ENCODE measurements at places on chromosomes 1 and 21.

DNA sequence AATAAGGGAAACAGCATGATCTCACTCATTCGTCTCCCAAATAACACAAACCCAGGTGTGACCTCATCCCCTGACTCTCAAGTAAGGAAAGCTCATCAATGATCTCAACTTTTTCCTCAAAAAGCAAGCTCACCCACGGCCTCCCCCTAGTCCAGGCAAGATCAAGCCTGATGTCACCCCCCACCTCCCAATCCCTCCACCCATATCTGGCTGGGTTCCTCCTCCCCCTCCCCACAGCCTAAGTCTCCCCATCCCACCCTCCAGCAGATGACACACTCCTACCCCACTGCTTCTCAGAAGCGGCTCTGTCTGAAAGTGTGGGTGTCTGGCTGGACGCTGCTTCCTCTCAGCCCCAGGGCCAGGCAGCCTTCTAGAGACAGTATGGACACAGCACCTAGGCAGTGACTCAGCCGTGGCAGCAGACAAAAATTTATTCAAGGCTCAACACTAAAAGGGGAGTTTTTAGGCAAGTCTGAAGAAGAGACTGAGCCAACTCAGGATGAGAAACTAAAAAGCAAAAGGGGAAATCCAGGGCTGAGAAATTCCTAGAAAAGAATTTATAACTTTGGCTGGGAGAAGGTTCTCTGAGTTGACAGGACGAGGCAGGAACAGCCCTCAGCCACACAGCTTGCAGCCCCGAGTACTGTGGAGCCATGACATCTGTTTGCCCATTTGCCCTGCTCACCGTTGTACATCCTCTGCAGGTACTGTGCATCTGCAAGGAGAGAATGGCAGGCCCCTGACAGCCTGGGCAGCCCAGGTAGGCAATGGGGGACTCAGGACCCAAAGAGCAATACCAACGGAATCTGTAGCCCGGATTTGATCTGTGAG lies 81.6 kb upstream of the LRRC8D start:
- DNase-seq, result peak; percentile 11

GRCh38 chr1:31785020-31785946 lies 21.1 kb upstream of the ADGRB2 start:
- no peak for DNase-seq

DNA sequence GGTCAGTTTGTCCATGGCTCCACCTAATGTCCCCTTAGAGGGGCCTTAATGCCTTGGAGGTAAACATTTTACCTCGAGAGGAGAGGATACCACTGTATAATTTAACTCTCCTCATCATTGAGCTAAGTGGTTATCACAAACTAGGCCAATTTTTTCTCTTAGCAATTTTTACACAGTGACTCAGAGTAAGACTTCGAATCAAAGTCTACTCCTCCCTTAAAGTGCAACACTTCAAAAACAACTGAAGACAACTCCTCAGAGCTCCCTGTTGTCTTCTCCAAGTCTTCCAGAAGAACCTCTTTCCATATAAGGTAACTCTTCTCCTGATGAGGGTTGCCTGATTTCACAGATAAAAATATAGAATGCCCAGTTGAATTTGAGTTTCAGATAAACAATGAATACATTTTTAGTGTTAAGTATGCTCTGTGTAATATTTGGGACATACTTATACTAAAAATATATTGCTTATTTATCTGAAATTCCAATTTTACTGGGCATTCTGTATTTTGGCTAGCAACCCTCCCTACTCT lies 4.9 kb upstream of the PTGFRN start:
- no peak for DNase-seq

DNA sequence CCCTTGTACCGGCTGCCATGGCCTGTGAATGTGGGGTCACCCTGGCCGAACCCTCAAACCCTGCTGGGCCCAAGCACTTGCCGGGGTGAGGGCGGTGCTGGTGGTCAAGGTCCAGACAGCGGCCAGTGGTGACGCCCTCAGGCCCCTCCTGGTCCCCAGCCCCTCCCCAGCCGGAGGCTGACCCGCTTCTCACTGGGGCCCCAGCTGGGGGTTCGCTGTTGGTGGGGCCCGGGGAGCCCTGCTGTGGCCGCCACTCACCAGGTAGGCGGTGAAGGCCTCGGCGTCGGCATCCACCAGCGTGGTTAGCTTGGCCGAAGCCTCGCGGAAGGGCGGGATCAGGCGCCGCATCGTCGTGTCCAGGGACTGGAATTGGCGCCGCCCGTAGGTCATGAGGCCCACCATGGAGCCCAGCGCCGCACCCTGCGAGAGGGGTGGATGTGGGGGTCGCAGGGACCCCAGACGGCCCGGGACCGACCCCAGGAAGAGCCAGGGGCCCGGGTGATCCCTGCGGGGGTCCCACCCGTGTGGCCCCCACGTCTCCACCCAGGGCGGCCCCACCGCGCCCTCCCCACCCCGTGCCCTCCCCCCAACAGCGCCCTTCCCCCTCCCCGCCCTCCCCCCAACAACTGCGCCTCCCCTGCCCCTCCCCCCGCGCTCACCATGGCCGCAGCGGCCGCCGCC lies 10.1 kb downstream of the FTCD start:
- no peak for DNase-seq

- no peak for DNase-seq
These were observed 26.4 kb upstream of the ARHGEF10L start for GRCh38 chr1:17513131-17513530.

DNA sequence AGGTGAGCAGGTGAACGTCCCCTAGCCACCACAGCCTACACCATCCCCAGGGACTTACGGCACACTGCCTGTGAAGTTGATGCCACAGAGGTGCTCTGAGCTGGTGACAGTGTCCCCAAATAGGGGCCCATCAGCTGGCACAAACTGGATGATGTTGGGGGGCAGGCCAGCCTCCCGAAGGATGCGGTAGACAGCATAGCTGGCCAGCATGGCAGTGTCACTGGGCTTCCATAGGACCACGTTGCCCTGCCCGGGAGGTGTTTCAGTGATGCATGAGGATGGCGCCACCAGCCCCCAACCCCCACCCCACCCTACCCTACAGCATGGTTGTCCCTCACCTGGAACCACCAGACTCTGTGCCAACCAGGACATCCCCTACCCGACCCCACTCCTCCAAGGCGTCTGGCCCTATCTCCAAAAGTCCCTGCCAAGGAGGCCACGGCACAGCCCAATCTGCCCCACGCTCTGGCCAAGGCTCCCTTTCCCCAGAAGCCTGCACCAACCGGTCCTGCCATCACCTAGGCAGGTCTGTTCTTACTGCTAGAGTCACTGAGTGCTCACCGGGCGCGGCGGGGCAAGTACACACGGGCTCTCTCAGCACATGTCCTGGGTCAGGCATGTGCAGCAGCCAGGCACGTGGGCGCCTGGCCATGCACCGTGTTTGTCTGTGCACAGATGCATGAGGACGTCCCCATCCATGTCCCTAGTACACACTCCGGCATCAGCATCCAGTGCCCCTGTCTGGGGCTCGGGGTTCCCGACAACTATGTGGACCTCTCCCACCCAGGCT lies 20.5 kb downstream of the ALDH4A1 start:
- DNase-seq, result no peak

- DNase-seq, result no peak
These were observed 20.6 kb downstream of the ADORA1 start for GRCh38 chr1:203148127-203148526.

GRCh38 chr1:79074975-79075374 lies 68.4 kb upstream of the ADGRL4 start:
- DNase-seq, result no peak

GRCh38 chr1:18951416-18951815 lies 5.1 kb downstream of the IFFO2 start:
- no peak for DNase-seq

GRCh38 chr1:41719590-41719989 lies 199.1 kb downstream of the HIVEP3 start:
- DNase-seq, result no peak

- DNase-seq, result peak; percentile 79
These were observed 46.5 kb upstream of the COA6 start for GRCh38 chr1:234326497-234327366.

- DNase-seq, result no peak
These were observed 63.1 kb downstream of the NIBAN1 start for GRCh38 chr1:184911103-184911745.

DNA sequence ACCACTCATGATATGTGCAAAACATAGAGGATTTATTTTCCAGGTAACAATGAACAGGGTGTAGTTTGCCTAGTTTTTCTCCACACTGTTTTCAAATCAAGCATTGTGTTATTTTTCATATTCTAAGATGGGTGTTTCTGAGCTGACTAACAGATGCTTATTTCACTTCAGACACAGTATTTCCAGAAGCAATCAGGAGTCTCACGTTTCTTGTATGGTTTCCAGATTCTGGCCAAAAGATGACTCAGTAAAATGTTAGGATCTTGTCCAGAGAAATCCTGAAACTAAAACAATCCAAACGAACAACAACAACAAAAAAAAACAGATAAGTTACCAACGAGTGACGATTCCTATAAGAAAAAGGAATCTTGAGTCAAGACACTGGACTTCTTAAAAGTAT lies 5.3 kb downstream of the UTS2 start:
- no peak for DNase-seq

DNA sequence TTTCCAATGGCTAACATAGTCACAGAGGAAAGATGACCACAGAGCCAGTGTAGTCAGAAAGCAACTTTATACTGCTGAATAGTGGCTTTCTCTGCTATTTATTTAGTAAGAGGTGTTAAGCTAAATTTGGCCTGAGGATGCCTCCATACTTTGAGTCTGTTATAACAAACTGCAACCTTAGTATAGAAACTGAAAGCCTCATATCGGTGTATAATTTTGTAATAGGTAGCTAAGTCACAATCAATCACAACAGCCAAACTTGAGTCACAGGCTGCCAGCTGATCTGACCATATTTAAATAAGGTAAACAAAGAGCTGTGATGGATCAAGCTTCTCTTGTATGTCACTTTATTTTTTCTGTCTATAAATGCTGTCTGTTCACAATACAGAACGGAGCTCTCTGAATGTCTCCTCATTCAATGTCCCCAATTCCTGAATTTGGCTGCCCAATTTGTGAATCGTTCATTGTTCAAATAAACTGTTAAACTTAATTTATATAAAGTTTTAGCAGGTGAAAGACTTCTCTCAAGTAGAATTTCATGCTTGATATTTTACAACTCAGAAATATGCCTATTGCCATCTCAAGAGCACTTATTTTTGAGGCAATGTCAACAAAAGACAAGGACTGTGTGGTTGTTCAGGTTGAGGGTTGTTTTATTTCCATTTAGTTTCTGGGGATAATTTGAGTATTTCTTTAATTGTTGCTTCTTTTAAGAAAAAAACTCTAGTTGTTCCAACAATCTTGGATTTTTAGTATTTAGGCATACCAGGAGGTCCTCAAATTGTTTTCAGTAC lies 339.7 kb upstream of the B3GALT2 start:
- DNase-seq, result no peak

All from CD4-positive, alpha-beta T cell treated with Interleukin-6 at 100 ng/mL for 8 hours (primary cell).